Cortex of kidney (tissue), 1 donor: ENCODE measurements at places on chromosomes 6 and 20.

DNA sequence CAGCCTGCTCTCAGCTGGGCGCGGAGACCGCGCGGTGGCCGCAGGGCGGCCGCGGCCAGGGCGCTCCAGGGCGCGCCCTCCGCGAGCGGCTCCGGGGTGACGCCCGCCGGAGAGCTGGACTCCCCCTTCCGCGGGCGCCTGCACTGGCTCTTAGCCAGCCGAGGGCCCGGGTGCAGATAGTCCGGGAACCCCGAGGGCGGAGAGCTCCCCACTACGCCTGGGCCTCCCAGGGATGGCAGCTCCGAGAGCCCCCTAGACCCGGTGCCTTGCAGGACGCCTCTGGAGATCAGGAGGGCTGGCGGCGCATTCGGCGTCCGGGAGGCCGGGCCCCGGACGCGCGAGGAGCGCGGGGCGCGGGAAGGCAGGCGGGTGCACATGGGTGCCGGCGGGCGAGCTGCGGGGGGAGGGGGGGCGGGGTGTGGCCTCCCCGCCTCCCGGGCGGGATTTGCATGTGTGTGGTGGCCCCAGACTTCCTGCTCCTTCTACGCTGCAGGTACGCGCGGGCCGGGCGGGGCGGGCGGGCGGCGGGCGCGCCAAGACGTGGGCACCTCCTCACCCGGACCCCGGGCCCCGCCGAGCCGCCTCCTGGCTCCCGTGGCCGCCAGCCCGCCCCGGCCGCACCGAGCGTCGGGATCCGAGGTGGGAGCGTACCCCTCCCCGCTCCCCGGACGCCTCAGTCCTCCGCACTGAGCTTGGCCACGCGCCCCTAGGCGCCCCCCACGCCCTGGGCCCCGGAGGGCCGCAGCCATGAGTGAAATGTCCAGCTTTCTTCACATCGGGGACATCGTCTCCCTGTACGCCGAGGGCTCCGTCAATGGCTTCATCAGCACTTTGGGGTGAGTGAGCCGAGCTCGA, at the start of gene ITPR3:
Gene ITPR3 (plus strand): TSS at position 467 of the 855 bp plus-strand sequence. CDS start 281 bp downstream, at position 748.
- no peak for DNase-seq

- no peak for DNase-seq
Observed at GRCh38 chr6:139858429-139858828, 484.0 kb upstream of the CITED2 start.

- no peak for DNase-seq
Observed at GRCh38 chr6:7561153-7561964, 19.9 kb downstream of the DSP start.

DNA sequence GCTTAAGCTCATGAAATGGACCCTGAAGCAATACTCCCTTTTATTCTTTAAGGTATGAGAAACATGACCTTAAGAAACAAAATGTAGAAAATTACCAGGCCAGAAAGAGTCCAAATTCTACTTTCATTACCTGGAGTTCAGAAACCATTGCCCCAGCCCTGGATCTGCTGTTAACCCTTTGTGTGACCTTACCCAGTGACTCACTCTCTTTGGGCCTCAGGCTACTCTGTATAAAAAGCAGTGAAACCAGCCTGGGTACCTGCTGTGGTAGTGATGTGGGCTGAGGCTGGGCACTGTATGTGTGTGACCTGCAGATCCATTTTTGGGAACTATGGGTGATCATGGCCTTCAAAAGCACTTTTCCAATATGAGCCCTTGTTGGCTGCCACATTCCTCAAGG, 47.2 kb downstream of the SLC9A8 start:
- no peak for DNase-seq

DNA sequence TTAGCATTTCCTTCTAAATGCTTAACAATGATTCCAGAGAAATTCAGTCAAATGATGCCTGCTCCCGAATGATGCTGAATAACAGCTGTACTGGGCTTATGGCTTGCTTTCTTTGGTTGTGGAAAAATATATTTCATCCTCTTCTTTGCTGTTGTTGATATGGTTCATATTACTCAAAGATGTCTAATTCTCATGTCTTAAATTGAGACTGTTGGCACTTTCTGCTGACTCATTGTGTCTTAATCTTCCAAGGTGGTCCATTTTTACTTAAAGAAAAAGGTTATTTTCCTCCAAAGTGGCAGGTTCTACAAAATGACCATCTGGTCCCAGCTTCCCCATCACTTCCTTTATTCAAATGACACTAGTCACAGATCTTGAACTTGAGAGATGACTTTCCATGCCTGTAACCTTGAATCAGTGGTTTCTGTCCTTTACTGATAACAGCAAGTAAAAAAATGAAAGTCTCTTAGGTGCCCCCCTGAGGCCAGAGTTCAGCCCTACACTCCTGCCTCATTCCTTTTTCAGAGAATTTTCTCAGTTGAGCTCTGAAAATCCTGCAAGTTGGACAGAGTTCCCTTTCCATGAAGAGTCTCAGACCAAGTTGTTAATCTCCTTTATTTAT, 6.9 kb downstream of the SNAP25 start:
- DNase-seq, result no peak

DNA sequence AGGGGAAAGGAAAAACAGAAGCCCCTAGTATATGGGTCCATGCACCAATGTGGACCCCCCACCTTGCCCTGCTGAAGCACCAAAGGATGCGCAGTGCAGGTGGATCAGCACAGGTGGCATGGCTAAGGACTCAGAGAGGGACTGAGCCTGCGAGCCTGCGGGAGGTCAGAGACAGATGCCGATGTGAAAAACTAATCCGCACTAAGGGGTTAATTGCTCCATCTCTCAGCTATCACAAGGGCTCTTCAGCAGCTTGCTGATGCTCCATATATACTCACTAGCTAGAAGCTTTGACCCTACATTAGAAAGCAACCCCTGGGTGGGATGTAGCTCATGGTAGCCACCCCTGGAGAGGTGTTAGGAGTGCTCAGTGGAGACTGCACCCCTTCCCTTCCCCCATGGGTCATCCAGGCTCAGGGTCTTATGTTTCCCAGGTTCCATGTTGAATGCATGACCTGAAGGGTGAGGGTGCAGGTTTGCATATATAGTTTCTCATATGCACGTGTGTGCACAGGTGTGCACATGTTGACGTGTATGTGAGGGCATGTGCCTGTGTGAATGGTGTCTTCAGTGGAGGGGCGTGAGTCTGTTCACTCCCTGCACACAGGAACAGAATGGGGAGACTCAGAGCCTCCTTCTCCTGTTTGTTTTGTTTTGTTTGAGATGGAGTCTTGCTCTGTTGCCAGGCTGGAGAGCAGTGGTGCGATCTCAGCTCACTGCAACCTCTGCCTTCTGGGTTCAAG, 13.4 kb upstream of the IP6K3 start:
- DNase-seq, result no peak

GRCh38 chr6:50213146-50213545, 163.4 kb upstream of the DEFB112 start:
- no peak for DNase-seq

- no peak for DNase-seq
Observed at GRCh38 chr6:112367628-112368027, 20.5 kb downstream of the RFPL4B start.
